Muscle of arm (tissue), 14 donors: ENCODE measurements at places on chromosomes 6 and 20. TPM values are rescaled to one million over a fixed set of nuclear protein-coding genes. Genes with fewer than 3 reads are reported as not detected.

Gene ELOVL2
- polyA plus RNA-seq, result 2.8 TPM

Gene OR2H2
- 0.17 TPM for polyA plus RNA-seq

DNA sequence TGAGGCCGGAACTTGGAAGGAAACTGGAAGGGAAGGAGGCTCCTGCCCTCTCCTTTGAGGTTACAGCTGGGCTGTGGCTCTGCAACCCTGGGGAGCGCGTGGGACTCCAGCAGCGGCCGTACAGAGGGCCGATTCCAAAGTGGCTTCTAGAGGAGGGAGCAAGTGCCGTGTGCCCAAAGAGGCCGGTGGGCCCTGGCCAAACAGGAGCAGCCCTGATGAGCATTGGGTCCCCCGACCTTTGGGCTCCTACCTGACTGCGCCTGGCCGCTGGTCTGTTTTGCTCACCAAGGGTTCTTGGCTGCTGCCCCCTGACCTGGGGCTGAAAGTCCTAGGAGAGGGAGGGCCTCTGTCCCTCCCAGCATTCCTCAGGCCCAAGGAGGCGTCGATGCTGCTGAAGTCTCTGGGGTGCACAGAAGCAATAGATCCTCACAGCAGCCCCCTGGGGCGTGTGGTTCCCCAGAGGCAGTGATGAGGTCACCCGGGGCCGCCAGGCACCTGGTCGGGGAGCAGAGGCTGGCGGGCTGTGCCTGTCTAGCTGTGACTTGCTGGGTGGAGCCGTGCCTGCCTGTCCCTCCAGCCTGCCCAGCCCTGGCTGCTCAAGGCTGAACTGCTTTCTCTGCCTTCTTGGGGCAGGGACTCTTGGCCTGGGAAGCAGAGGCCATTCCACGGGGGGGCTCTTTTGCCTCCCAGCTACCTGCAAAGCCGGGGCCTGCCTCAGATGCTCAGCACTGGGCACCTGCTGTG is 9.8 kb downstream of the RBM38 start:
- DNase-seq, result no peak

DNA sequence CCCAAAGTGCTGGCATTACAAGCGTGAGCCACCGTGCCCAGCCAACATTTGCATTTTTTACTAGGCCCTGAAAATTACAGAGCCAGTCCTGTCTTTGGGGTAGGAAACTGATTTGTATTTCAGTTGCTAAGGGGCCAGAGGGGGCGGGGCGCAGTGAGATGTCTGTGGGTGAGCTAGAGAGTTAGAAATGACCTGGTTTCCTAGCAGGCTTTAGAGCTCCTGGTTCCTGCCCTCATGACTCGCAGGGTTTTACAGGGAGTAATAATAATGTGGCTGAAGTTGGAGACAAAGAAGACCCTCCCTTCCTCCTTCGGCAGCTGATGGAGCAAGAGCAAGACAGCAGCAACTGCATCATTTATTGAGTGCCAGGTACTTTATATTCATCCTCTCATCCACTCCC is 131.5 kb downstream of the TFAP2C start:
- no peak for DNase-seq

GRCh38 chr6:120557554-120557953 is 776.7 kb downstream of the TBC1D32 start:
- DNase-seq, result no peak

DNA sequence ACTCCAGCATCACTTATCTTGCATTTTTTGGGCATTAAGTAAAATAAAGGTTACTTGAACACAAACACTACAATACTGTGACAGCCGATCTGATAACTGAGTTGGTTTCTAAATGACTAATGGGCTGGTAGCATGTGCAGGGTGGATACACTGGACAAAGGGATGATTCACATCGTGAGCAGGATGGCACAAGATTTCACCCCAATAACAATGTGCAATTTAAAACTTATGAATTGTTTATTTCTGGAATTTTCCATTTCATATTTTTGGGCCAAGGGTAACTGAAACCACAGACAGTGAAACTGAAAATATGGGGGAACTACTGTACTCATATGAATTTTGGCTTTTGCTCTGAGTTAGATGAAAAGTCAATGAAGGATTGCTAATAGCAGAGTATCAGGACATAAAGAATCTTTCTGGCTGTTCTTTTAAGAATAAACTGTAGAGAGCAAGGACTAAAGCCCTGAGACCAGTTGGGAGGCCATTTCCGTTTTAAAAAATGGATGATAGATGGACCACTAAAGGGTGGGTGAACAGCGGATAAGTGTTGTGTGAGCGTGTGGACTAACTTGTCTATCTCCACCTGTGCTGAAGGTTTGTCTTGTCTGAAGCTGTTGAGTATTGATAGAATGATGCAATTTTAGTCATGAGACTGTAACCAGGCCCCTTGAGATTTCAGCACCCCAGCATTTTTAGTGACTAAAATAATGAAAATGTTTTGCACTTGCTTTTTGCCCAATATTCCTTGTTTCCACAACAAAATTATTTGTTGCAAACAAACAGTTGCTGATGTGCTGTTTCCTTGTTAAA is 8.2 kb downstream of the SPINT3 start:
- no peak for DNase-seq

- no peak for DNase-seq
Measured at GRCh38 chr6:98924647-98925046, 23.1 kb downstream of the FBXL4 start.

Gene WFDC10B
- polyA plus RNA-seq, result not detected

- DNase-seq, result no peak
Measured at GRCh38 chr6:164106345-164106769, 691.8 kb downstream of the QKI start.

- DNase-seq, result no peak
Measured at GRCh38 chr6:6781172-6781872, 192.8 kb downstream of the LY86 start.

- DNase-seq, result no peak
Measured at GRCh38 chr6:130628862-130629261, 198.3 kb upstream of the SMLR1 start.

Gene FABP7
- polyA plus RNA-seq, result 0.51 TPM

DNA sequence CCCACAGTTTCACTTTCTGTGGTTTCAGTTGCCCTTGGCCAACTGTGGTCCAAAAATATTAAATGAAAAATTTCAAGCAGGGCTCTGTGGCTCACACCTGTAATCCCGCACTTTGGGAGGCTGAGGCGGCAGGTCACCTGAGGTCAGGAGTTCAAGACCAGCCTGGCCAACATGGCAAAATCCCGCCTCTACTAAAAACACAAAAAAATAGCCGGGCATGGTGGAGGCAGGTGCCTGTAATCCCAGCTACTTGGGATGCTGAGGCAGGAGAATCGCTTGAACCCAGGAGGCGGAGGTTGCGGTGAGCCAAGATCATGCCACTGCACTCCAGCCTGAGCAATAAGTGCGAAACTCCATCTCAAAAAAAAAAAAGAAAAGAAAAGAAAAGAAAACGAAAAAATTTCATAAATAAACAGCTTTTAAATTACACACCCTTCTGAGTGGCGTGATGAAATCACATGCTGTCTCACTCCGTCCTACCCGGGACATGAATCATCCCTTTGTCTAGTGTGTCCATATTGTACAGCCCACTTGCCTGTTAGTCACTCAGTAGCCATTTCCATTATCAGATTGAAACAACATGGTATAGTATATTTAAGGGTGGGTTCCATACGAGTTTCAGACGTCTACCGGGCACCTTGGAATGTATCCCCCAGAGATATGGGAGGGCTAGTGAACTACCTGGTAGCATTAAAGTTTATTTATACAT is 11.7 kb downstream of the PTPRK start:
- no peak for DNase-seq

GRCh38 chr20:36216314-36217025 is 19.8 kb upstream of the AAR2 start:
- DNase-seq, result no peak

- DNase-seq, result no peak
Measured at GRCh38 chr6:132131758-132132157, 180.6 kb upstream of the CCN2 start.

DNA sequence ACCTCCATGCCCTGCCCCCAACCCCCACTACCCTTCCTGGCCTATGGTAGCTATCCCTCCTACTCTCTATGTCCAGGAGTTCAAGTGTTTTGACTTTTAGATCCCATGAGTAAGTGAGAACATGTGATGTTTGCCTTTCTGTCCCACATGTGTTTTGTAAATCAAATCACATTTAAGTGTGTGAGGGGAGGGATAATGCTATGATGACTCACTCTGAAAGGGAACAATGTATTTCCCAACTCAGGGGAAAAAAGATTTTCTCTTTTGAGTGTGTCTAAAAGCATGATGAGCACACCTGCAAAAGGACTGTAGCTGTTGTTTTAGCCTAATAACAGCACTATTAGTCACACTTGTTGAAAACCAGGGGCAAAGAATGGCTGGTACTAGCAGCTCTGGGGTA is 193.7 kb downstream of the GJA10 start:
- DNase-seq, result peak; percentile 25

DNA sequence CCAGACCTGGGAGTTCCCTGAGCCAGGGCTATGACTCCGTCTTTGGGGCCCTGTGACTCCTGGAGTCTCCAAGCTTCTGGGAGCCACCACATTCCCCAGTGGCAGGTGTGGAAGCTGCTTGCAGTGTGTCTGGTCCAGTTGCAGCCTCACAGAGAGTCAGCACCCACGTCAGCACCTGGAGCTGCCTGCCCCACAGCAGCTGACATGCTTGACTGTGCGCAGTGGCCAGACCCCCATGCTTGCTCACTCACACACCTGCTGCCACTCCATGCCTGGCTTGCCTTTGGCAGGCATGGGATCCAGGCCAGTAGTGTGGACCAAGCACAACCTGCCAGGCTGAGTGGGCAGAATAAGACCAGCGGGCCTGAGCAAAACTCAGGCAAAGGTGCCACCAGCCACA is 31.0 kb upstream of the ASIP start:
- no peak for DNase-seq

Gene GABBR1
- 27.1 TPM for polyA plus RNA-seq

DNA sequence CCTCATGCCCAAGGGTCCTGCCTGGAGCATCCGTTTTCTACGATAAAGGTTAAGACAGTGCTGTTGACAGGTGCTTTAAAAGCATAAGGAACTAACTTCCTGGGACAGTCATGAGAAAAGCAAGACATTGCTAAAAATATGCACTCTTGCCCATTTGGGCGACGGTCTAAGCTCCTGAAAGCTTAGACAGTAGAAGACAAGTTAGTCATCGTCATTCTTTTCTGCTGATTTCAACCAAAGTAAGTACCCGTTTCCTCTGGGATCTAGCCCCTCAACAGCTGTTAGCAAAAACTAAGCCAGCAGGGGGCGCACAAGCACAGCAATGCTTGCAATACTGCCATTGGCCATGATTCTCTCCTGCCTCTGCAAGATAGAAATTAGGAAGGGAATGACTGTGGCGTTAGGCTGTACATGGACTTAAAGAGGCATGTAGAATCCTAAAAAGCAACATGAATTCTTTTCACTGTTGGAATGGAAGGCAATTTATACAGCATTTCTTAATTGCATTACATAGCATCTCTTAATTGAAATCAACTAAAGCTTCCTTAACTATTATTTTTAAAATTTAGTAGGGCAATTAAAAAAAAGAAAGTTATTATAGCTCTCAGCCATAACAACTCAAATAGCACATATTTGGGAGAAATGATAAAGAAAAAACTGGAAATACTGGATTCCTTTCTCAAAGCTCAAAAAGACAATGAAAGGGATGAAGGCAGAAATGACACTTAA is 147.8 kb upstream of the RALGAPA2 start:
- DNase-seq, result peak; percentile 88

DNA sequence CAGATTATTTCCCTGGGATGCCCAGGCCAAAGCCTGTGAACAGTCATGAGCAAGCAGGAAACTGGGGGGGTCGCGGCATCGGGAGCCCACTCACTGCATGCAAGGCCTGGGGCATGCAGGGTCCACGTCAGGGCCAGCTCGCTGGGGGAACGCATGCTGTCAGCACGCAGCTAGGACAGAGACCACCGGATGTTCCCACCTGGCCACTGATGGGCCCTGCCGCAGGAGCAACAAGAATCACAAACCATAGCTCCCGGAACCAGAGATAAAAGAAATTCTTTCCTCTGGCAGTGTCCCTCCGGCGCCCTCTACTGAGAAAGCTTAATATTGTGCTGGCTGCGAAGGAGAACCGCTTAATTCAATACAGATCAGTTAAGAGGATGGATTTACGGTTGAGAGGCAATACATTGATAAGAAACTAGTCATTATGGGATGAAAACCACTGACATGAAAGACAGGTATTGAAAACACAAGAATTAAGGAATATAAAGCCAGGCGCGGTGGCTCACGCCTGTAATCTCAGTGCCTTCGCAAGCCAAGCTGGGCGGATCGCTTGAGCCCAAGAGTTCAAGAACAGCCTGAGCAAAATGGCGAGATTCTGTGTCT is 32.6 kb downstream of the C6orf15 start:
- peak; percentile 61 for DNase-seq

GRCh38 chr6:147467428-147467827 is 41.1 kb upstream of the SAMD5 start:
- no peak for DNase-seq

Gene CLPSL2
- not detected for polyA plus RNA-seq

DNA sequence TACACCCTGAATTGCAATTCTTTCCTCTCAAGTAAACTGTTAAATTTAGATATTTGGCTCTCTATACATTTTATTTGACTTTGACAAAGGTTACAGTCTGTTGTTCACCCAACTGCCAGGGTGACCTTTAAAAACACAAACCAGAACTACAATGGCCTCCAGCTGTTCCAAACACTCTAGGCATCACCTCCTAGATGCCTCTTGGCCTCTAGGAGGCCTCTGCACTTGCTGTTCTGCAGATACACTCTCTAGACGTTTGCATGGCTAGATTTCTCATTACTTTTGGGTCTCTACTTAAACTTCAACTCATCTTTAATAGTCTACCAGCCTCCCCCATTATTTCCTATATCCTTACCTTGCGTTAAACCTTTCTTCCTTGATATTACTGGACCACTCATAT is 102.8 kb upstream of the BEND3 start:
- no peak for DNase-seq

DNA sequence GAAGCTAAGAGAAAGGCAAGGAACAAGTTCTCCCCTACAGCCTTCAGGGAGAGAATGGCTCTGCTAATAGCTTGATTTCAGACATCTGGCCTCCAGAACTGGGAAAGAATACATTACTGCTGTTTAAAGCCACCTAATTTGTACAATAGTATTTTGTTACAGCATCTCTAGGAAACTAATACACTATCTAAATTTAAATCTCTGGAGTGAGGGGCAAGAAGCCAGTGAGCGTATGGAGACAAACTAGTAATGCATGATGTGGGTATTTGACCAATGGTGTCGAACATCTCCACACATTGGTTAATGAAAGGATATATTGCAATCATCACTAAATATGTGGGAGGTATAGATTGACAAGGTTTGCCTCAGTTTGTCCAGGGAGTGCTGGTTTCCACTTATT is 451.5 kb downstream of the EPM2A start:
- no peak for DNase-seq

DNA sequence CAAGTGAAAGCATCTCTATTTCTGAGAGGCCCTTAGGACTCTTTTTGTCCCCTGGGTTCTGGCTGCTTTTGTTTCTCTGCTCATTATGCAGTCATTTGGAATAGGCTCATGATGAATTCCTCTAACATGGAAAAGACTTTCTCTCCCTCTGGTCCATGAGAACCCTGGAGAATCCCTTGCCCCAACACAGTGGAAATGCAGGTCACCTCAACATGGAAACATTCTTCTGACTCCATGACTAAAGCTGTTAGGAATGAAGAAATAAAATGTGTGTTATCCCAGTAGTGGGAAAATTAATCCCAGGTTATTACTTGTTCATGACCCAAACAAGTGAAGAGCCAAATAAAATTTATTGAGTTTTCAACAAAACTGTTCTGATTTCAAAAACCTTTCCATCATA is 458.6 kb downstream of the EPM2A start:
- no peak for DNase-seq

Gene DTD1
- polyA plus RNA-seq, result 32.0 TPM

- no peak for DNase-seq
Measured at GRCh38 chr6:13304101-13304500, 24.2 kb downstream of the TBC1D7 start.

GRCh38 chr6:112298021-112298745 is 43.8 kb upstream of the LAMA4 start:
- peak; percentile 36 for DNase-seq
